NCI-H1092 treated with DMSO at 0.1 percent for 48 hours (cell line): ENCODE measurements at places on chromosomes 2 and 18.

- DNase-seq: no peak
Measured at GRCh38 chr2:54212456-54212855, 43.6 kb downstream of the TSPYL6 start.

GRCh38 chr18:9824952-9825371 is 60.8 kb upstream of the TXNDC2 start:
- no peak for DNase-seq

DNA sequence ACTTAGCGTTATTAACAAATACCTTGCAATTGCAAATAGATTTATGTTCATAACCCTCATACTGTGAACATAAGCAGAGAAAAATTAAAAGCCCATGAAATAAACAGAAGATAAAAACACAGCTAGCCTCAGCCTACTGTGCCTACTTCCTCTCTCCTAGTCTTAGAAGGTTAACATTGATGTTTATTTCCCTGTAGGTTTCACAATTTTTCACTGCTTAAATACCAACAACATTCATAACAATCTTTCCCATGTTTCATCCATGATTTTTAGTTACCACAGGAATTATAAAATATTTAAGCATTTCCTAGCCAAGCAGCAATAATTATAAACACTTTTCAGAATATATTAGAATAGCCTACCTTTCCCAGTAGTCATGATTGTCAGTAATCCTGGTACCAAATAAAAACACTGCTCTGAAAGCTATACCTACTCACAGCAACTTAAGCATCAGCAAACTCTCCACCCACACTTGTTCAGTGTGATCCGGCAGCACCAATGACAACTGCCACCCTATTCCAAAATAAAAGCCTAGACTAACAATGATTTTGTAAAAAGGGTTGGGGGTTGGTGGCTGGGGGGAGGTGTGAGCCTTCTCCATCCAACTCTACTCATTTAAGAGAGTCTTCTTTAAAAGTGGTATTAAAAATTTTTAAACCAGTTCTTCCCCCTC is 40.6 kb upstream of the RNU4ATAC start:
- peak; percentile 47 for DNase-seq

DNA sequence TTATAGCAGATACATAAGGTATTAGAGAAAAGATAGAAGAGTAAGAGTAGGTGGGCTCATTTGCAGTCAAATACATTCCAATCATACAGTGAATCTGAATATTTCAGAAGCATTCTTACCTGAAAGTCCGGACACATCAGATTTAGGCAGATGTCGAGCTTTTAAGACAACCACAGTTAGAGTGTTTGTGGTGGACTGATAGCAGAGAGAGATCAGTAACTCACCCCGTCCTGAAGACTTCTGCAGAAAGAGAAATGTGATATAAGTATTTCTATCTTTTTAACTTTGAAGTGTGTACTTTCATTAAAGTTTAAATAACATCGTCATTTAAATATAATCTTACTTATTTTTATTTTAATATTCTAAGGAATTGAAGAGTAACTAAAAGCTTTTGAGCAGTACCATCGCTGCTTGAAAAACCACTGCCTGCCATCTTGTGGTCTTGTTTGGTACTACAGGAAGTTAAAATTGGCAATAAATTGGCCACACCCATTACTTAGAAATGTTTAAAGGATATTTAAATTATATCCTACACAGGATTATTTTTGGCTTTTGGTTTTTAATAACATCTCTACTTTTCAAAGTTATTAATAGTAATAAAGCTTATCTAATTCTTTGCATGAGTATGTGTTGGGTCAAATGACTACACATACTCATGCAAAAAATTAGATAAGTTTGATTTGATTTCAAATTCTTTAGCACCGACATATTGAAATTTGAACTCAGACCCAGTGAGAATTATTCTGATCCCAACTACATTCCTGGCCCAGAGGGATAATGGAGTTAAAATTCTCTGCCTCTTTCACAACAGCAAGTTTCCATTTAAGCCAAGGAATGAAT is 5.5 kb downstream of the SYT4 start:
- DNase-seq: peak; percentile 65

DNA sequence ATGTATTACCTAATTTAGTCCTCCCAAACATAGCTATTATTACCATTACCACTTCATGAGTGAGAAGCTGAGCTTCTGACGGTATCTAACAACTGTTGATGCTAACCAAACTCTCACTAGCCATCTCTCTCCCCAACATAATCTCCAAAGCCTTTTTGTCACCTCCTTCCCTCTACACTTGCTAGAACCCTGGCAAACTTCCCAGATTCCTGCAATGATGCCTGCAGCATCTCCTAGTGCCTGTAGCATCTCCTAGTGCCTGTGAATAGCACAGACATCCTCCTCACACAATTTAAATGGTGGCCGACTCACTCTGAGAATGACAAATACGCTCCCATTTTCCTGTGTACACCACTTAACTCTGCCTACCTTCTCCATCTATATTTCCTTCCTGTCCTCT is 126.7 kb downstream of the STK39 start:
- no peak for DNase-seq

- DNase-seq: no peak
Measured at GRCh38 chr2:152466041-152466440, 131.1 kb downstream of the FMNL2 start.

- no peak for DNase-seq
Measured at GRCh38 chr18:73975266-73975665, 172.4 kb downstream of the FBXO15 start.

GRCh38 chr18:677951-678381 is 20.5 kb downstream of the TYMS start:
- no peak for DNase-seq

DNA sequence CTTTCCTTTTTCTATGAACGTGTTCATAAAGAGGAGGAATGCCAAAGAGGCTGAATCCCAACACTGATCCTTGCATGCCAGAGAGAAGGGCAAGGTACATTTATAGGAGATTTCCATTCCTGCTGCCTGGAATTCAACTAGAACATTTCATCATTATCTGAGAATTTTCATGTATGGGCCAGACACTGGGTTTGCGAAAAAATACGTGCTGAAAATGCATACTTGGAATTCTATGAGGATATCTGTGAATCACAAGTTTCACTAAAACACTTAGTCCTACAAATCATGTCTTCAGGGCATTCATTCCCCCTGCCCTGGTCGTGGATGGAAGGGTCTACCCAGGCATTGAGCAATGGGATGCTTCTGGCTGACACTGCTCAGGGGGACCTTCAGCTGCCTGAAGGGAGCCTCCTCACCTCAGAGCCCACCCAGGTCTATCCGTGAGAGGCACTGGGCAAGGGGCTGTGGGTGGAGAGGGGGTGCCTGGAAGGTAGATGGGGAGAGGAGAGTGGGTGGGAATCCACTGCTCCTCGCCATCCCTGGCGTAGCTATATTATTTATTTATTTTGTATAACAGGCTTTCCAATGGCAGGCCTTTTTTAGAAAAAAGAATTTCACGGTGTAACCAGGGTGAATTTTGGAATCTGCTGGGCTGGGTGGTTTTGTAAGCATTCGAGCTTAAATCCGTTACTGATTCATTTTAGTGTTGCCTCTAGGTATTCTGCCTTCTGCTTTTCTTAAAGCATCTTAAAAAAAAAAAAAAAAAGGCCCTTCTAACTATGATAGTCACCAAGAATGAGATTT is 560.6 kb upstream of the ID2 start:
- no peak for DNase-seq

GRCh38 chr2:25566694-25567093 is 106.7 kb downstream of the DTNB start:
- no peak for DNase-seq

DNA sequence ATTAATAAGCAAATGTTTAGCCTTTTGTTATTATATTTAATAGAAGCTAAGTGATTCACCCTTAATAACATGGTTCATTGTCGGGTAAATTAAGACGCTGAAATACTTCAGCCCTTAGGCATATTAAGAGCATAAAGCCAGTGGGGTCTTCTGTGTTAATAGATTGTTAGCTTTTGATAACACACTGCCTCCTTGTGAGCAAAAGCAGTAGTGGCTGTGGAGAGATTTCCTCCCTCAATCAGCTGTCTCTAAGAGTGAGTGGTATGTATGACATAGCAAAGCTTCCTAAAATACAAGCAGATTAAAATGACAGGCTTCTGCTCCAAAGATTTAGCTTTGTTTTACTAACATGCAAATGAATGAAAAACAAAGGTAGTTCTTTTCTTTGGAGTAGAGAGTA is 143.7 kb upstream of the SYT4 start:
- no peak for DNase-seq

DNA sequence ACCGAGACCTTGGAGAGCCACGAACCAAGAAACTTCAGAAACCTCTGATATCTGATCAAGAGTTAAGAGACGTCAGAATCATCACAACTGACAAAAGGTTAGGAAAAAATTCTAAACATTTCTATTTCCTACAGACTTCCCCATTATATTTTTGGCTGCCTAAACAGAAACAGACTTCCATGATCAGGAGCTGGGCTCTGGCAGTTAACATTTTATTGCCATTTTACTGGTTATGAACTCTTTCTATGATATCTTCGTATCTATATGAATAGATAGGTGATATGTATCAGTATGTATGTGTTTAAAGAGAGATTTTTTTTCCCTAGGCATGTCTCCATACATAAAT is 31.1 kb upstream of the PPP1R1C start:
- no peak for DNase-seq

DNA sequence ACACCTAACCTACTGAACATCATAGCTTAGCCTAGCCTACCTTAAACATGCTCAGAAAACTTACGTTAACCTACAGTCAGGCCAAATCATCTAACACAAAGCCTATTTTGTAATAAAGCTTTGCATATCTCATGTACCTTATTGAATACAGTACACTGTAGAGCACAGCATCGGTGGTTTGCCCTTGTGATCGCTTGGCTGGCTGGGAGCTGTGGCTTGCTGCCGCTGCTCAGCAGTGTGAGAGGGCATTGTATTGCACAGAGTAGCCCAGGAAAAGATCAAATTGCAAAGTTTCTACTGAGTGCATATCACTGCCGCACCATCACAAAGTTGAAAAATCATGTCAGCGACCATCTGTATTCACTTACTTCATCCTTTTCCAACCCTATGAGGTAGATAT is 62.3 kb upstream of the NCK2 start:
- no peak for DNase-seq

- no peak for DNase-seq
Measured at GRCh38 chr2:120531863-120532600, 186.1 kb downstream of the INHBB start.

DNA sequence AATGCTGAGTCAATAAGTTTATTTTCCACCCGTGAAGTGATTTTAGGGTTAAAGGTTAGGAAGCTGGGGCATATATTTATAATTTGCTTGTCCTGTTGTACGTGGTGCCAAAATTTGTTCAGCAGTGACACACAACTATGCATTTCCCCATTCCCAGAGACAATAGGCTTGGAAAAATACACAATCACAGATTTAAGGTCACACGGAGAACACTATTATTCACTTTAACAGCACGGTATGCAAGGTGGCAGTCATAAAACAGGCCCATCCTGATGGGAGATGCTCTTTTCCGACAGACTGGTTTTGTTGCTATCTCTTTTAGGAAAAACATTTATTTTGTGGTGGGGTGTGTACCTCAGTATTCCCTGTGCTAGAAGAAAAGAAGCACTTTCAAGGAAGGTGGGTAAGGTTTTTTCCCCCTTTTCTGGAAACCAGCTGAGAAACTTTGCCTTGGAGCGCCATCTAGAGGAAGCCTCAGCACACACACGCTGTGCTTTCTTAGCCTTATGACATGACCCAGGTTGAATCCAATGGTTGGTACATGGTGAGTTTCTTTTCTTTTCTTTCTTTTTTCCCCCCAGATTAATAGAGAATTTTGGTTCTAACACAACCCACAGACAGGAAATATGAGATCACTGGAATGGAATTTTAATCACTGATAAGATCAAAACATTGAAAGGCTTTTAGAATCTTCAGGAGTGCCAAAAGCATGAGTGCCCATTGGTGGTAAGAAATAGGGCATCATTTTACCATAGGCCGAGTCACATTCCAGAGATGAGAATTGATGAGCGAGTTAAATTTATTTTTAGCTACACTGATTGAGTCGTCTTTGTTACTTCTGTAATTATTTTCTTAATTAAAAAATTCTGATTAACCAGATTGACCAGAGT is 332.1 kb downstream of the AGPS start:
- DNase-seq: peak; percentile 34

DNA sequence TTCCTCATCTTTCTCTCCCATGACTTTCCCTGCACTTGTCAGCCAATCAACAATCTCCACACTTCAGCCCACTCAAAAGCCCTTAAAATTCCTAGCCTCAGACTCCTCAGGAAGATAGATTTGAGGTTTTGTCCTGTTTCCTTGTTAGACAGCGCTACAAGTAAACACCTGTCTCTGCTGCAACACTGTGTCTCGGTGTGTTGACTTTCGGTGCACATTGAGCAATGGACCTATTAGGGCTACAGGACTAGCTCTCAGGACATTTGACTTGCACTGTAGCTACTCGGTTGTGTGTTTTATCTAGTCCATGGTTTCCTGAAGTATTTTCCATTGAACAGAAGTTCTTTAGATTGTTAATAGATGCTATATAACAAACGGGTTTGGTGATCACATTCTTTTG is 140.9 kb upstream of the XPO1 start:
- DNase-seq: no peak

GRCh38 chr2:109238580-109238979 is 109.6 kb downstream of the SH3RF3 start:
- DNase-seq: no peak

DNA sequence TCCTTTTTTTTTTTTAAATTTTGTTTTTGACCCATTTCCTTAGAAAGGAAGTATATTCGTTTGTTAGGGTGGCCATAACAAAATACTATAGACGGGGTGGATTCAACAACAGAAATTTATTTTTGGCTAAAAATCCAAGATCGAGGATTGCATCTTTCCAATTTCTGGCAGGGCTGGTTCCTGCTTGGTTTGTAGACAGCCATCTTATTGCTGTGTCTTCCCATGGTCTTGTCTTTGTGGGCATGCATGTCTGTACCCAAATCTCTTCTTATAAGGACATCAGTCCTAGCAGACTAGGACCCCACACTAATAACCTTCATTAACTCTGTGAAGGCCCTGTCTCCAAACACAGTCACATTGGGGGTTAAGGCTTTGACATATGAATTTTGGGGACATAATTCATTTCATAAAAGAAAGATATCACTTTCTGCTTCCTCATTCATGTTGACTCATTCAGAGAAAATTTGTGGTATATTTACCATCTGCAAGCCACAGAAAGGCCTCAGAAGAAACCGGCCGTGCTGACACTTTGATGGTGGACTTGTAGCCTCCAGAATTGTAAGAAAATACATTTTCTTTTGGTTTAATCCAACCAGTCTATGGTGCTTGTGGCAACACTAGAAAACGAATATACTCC is 262.1 kb downstream of the LPIN1 start:
- no peak for DNase-seq

DNA sequence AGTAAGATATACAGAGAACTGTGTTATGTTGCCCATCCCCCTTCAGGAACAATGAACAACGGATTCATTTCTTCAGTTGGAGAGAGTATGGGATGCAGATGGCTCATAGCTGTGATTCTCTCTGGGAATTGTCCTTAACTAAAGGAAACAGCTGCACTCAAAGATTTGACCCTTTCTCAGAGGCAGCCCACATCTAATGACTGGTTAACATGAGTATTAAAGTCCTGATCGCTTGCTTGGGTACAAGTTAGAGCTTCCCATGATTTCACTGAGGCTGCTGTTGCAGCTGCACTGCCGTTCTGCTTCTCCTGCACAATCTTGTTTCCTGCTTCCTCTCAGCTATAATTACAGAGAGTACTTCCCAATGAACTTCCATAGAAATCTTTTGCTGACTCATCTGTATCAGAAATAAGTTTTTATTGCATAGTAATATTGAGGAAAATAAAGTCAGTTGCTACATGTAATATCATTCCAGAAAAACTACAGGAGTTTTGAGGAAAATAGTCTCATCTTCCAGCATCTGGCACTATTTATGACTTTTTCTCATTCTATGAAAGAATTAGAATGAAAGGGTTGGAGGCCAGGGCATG is 12.8 kb upstream of the SCN9A start:
- DNase-seq: no peak
